IPS DF 6.9 (cell line): ENCODE measurements at places on chromosomes 6 and 20.

DNA sequence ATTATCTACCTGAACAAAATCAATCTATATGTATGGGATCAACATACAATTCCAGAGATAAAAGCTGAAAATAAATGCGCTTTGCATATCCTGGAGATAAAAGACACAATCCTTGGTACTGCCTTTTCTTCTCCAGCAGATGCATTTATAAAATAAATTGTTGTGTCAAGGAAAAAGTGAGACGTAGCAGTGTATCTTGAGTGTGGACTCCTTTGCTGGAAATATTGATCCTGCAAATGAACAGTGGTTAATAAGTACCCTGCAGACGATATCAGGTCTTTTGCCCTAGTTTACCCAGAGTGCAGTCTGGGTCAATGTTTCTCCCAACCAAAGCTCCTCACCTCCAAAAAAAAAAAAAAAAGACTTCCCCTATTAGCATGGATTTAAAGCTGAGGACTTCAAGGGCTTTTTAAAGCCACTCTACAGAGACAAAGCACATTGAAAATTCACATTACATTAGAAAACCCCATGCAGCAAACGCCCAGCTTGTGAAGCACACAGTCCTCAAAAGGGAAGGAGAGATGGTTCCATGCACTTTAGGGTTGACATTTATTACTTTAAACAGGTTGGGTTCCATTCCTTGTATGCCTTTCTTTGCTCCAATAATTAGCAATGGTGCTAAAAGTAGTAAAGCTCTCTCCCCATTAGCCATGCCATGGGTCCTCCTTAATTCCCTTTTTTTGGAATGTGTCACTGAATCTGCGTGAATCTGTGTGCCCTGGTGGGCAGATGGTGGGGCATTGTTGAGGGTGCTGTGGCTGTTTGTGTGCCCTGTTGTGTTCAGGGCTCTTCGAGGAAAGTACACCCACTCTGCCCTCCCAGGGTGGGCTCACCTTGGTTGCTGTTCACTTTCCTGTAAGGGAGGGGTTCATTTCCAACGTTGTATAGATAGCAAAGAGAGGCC lies 21.1 kb downstream of the FOXA2 start:
- no peak overlapping the region for H3K27ac ChIP-seq
- DNase-seq: no peak
- H3K27me3 ChIP-seq: peaks cover 79% of the 10 kb centered on the region
- H3K4me3 ChIP-seq: no peak overlapping the region
- H3K4me1 ChIP-seq: peaks cover 6% of the 10 kb centered on the region

DNA sequence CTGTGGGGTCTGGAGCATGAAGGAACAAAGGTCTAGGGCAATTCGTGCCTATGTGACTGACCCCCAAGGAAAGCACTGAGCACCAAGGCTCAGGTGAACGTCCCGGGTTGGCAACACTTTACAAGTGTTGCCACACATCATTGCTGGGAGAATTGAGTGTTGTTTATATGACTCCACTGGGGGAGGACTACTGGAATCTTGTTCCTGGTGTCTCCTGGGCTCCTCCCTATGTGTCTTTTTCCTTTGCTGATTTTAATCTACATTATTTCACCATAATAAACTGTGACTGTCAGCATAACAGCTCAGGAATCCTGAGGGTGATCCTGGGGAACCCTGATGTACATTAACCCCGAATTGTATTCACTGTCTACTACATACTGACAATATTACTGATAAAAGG lies 207.7 kb upstream of the BMP2 start:
- no peaks in the 10 kb centered on the region for H3K27me3 ChIP-seq
- H3K4me1 ChIP-seq: no peaks in the 10 kb centered on the region
- no peak for DNase-seq
- no peak overlapping the region for H3K27ac ChIP-seq
- no peaks in the 10 kb centered on the region for H3K36me3 ChIP-seq
- H3K4me3 ChIP-seq: no peak overlapping the region

- 0 out of 2 replicates have a peak, but pooled peaks cover 1% of the 10 kb centered on the region for H3K4me1 ChIP-seq
- no peaks in the 10 kb centered on the region for H3K36me3 ChIP-seq
- no peak overlapping the region for H3K27ac ChIP-seq
- no peak for DNase-seq
- H3K27me3 ChIP-seq: no peaks in the 10 kb centered on the region
Observed at GRCh38 chr20:61464307-61465303, 212.5 kb downstream of the CDH4 start.

- H3K4me1 ChIP-seq: no peaks in the 10 kb centered on the region
- H3K27me3 ChIP-seq: no peaks in the 10 kb centered on the region
- H3K36me3 ChIP-seq: no peaks in the 10 kb centered on the region
- no peak overlapping the region for H3K27ac ChIP-seq
- DNase-seq: no peak
- no peak overlapping the region for H3K4me3 ChIP-seq
Observed at GRCh38 chr6:20334962-20335361, 66.7 kb upstream of the E2F3 start.

GRCh38 chr20:40980106-40980827 lies 48.4 kb upstream of the TOP1 start:
- no peak overlapping the region for H3K27ac ChIP-seq
- no peak overlapping the region for H3K4me3 ChIP-seq
- DNase-seq: no peak

- no peak overlapping the region for H3K27ac ChIP-seq
- DNase-seq: no peak
- H3K4me3 ChIP-seq: no peak overlapping the region
Observed at GRCh38 chr6:80340280-80340679, 233.8 kb downstream of the BCKDHB start.

- H3K27ac ChIP-seq: no peak overlapping the region
- H3K36me3 ChIP-seq: peaks cover 2% of the 10 kb centered on the region; the same call in 1 of the 2 replicates
Observed at GRCh38 chr20:38497246-38497935, 24.7 kb downstream of the RALGAPB start.

GRCh38 chr6:165231177-165231576 lies 78.2 kb downstream of the C6orf118 start:
- H3K27ac ChIP-seq: no peak overlapping the region
- no peaks in the 10 kb centered on the region for H3K4me1 ChIP-seq
- H3K36me3 ChIP-seq: no peaks in the 10 kb centered on the region

- no peak overlapping the region for H3K27ac ChIP-seq
- peak overlapping the region; percentile 64 for H3K4me3 ChIP-seq
- no peaks in the 10 kb centered on the region for H3K4me1 ChIP-seq
- DNase-seq: no peak
- no peaks in the 10 kb centered on the region for H3K36me3 ChIP-seq
Observed at GRCh38 chr6:42564506-42564825, 637 bp downstream of the UBR2 start.

DNA sequence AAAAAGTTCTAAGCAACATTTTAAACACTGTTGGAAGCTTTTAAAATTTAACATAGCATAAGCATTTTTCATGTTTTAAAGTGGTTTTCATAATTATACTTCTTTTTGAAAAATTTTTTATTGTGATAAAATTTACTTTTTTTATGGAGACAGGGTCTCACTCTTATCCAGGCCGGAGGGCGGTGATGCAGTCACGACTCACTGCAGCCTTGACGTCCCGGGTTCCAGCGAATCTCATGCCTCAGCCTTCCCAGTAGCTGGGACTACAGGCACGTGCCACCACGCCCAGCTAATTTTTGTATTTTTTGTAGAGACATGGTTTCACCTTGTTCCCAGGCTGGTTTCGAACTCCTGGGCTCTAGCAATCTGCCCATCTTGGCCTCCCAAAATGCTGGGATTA lies 46.1 kb upstream of the TULP4 start:
- no peak overlapping the region for H3K27ac ChIP-seq
- H3K4me3 ChIP-seq: no peak overlapping the region
- H3K27me3 ChIP-seq: no peaks in the 10 kb centered on the region

- no peaks in the 10 kb centered on the region for H3K36me3 ChIP-seq
- H3K27me3 ChIP-seq: no peaks in the 10 kb centered on the region
- no peaks in the 10 kb centered on the region for H3K4me1 ChIP-seq
- H3K27ac ChIP-seq: no peak overlapping the region
- DNase-seq: no peak
Observed at GRCh38 chr20:44092551-44093248, 94.3 kb downstream of the JPH2 start.

- no peaks in the 10 kb centered on the region for H3K4me1 ChIP-seq
- DNase-seq: no peak
- no peak overlapping the region for H3K4me3 ChIP-seq
- H3K36me3 ChIP-seq: no peaks in the 10 kb centered on the region
- H3K27me3 ChIP-seq: no peaks in the 10 kb centered on the region
Observed at GRCh38 chr6:33983109-33983716, 162.7 kb downstream of the GRM4 start.

DNA sequence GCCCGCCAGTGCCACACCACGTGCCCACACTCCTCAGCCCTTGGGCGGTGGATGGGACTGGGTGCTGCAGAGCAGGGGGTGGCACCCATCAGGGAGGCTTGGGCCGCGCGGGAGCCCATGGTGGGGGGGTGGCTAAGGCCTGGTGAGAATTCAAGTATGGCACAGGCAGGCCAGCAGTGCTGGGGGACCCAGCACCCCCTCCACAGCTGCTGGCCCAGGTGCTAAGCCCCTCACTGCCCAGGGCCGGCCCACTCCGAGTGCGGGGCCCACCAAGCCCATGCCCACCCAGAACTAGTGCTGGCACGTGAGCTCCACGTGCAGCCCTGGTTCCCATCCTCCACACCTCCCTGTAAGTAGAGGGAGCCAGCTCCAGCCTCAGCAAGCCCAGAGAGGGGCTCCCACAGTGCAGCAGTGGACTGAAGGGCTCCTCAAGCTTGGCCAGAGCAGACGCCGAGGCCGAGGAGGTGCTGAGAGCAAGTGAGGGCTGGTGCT lies 1091.1 kb upstream of the GJE1 start:
- H3K4me1 ChIP-seq: no peaks in the 10 kb centered on the region
- H3K36me3 ChIP-seq: peaks cover 3% of the 10 kb centered on the region; the same call in 1 of the 2 replicates
- H3K27me3 ChIP-seq: no peaks in the 10 kb centered on the region
- no peak overlapping the region for H3K27ac ChIP-seq
- DNase-seq: no peak

DNA sequence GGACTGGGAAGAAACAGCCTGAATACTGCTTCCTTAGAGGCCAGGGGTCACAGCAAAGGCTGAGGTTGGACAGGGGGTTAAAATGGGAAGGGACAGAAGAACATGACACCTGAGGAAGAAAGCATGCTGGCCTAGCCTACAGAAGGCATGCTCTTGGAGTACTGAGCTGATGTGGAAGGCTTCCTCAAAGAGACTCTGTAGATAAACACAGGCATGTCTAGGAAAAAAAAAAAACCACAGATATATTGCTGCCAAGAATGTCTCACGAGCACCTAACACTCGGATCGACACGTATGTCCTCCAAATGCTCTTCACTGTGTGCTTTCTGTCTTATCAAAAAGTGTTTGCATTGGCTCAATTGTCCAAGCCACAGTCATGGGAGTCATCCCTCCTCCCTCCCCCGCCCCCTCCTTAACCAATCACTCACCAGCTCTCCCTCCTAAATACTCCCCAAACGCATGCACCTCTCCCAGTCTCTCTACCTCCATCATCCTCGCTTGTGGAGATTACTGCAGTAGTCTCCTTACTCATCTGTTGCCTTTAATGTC lies 101.1 kb upstream of the LRFN2 start:
- H3K27ac ChIP-seq: no peak overlapping the region

DNA sequence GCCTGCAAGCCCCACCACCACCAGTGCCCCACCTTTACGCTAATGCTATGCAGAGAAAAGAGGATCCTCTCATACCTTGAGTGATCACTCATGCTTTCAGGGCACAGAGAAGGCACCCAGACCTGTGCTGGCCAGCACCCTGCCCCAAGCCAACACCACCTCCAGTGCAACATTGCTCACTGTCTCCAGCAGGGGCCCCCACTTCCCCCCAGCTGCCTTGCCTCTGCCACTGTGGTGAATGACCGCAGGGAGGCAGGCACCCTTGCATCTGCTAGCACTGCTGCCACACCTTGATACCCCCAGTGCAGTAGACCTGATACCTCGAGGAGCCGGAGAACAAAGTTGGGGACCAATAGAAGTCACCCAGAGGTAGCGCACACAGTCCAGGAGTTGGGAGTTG lies 139.2 kb upstream of the PLN start:
- DNase-seq: no peak
- no peaks in the 10 kb centered on the region for H3K4me1 ChIP-seq
- H3K27me3 ChIP-seq: no peaks in the 10 kb centered on the region
- no peak overlapping the region for H3K4me3 ChIP-seq
- no peaks in the 10 kb centered on the region for H3K36me3 ChIP-seq
- no peak overlapping the region for H3K27ac ChIP-seq

DNA sequence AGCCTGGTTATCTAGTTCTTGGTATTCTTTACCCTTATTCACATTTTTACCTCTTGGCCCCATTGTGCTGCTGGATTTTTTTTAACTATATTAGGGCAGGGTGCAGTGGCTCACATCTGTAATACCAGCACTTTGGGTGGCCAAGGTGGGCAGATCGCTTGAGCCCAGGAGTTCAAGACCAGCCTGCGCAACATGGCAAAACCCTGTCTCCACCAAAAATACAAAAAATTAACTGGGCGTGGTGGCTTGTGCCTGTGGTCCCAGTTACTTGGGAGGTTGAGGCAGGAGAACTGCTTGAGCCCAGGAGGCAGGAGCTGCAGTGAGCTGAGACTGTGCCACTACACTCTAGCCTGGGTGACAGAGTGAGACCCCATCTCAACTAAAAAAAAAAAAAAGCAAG lies 12.2 kb upstream of the TAF8 start:
- no peaks in the 10 kb centered on the region for H3K4me1 ChIP-seq
- no peaks in the 10 kb centered on the region for H3K36me3 ChIP-seq
- no peak for DNase-seq

DNA sequence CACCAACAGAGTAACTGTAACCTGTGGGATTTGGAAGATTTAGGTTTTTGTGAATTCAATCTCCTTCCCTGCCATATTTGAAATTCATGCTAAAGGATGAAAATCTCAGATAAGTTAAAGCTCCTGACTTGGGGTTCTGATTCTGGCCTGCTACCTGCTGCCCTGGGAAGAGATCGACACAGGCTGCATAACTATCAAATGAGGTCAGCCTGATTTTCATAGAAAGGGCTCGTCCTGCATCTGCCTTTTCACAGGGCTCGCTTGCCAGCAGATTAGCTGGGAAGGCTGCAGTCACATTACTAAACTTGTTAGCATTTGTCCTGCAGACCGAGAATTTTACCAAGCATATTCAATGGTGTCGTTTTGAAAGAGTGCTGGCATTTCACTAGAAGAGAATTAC lies 14.6 kb downstream of the GCLC start:
- no peak overlapping the region for H3K27ac ChIP-seq
- H3K4me1 ChIP-seq: peaks cover 8% of the 10 kb centered on the region; the same call in 1 of the 2 replicates
- H3K36me3 ChIP-seq: no peaks in the 10 kb centered on the region

GRCh38 chr6:11682561-11682975 lies 96.0 kb downstream of the ADTRP start:
- H3K27ac ChIP-seq: no peak overlapping the region
- DNase-seq: no peak
- H3K4me1 ChIP-seq: no peaks in the 10 kb centered on the region; the same call in 1 of the 2 replicates
- H3K27me3 ChIP-seq: no peaks in the 10 kb centered on the region
- H3K36me3 ChIP-seq: no peaks in the 10 kb centered on the region
- H3K4me3 ChIP-seq: no peak overlapping the region

DNA sequence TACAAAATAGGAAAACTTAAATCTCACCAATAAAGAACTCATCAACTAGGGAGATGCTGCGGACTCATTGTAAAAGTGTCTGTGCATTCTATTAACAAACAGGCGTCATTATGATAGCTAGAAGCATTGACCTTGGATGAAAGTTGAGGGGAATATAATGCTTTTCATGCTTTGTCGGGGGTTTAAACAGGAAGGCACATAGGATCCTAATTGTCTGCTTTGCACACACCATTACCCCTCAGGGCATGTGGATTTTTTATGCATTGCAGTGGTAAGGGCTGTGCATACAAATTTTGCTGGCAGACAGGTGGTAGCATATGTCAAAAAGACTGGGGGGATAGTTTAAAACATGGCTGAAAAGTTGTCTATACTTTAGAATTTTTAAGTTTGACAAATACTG lies 447.9 kb upstream of the PLCB4 start:
- no peak for DNase-seq
- no peak overlapping the region for H3K4me3 ChIP-seq
- no peak overlapping the region for H3K27ac ChIP-seq
